ENCODE measurements at places on chromosomes 1 and 21. TPM values are rescaled to one million over a fixed set of nuclear protein-coding genes. Genes with fewer than 3 reads are reported as not detected.
A peak's percentile ranks its signal among the peaks of the same experiment; 100 is the strongest.

The TGFB2 gene
- 36.2 TPM for total RNA-seq

The TTC22 gene
- not detected for total RNA-seq

The OLIG2 gene
- not detected for total RNA-seq

The KRTAP10-4 gene
- total RNA-seq, result not detected

- DNase-seq, result no peak
Observed at GRCh38 chr1:45477646-45478045, 13.3 kb downstream of the TESK2 start.

DNA sequence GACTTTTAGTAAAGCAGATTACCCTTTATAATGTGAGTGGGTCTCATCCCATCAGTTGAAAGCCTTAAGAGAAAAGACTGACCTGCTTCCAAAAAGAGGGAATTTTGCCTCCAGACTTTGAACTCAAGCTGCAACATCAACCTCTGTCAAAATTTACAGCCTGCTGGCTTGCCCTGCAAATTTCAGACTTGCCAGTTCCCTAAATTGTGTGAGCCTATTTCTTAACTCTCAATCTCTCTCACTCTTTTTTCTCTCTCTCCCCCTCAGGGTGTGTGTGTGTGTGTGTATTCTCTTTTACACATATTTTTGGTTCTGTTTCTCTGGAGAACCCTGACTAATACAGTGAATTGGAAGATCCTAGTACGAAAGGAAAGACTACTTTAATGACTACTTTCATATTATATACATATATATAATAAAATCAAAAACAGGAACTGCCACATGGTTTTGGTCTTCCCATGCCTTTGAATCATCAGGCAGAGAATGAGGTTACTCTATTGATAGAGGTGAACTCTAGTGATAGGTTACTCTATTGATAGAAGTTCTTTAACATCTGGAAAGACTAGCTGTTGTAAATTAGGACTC is 6.4 kb downstream of the OR2C3 start:
- no peak for DNase-seq

DNA sequence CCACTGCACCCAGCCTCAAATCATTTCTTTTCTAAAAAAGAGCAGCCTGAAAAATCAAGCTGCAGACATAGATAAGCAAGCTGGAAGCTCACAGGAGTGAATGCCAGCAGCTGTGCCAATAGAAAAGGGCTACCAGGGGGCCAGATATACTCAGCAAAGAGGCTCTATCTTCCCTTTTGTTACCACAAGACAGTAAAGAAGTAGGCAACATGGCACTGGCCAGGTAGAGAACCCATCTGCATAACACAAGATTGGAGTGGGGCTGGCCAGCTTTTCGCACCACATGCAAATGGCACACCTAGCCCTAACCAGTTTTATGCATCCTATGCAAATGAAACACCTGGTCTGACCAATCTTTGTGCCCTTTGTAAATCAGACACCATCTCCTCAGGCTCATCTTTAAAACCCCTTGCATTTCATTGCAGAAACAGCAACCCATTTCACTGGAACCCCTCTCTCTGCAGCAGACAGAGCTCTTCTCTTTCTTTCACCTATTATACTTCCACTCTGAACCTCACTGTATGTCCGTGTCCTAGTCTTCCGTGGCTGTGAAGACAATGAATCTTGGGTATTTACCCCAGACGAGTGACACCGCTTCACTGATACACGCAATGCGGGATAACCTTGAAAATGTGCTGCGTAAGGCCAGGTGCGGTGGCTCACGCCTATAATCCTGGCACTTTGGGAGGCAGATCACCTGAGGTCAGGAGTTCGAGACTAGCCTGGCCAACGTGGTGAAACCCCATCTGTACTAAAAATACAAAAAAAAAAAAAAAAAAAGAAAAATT is 15.1 kb downstream of the CASP9 start:
- DNase-seq, result no peak

GRCh38 chr1:35594005-35594760 is 21.1 kb downstream of the TFAP2E start:
- DNase-seq, result no peak

DNA sequence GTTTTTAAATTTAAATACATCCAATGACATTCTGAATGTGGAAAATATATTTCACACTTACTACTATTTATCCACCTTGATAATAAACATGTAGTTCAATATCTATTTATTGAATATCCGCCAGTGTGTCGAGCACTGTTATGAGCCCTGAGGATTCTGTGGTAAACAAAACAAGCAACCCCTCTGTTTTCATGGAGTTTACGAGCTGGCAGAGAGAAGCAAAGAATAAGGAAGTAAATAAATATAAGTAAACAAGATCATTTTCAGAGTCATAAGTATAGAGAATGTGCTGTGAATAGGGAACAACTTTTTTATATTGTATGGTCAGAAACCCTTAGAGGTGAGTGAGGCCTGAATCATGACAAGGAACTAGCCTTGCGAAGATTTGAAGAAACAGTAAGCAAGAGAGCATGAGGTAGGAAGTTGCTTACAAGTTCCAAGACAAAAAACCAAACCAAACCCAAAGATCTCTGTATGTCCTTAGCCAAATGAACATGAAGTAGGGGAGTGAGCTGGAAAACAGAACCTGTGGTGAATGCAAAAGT is 6.4 kb upstream of the SERBP1 start:
- no peak for DNase-seq

DNA sequence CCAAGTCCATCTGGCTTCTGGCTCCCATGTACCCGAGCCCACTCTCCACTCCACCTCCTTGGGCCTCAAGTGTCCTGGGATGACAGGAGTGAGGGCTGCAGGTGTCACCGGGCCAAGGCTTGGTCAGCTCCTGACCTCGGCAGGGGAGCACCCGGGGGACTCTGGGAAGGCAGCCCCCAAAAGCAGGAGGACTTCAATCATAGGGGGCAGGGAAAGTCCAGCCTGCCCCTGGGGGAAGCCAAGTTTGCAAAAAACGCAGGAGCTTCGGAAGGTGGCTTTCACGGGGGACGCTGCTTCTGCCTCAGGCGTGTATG is 56.8 kb downstream of the KCNAB2 start:
- no peak for DNase-seq

DNA sequence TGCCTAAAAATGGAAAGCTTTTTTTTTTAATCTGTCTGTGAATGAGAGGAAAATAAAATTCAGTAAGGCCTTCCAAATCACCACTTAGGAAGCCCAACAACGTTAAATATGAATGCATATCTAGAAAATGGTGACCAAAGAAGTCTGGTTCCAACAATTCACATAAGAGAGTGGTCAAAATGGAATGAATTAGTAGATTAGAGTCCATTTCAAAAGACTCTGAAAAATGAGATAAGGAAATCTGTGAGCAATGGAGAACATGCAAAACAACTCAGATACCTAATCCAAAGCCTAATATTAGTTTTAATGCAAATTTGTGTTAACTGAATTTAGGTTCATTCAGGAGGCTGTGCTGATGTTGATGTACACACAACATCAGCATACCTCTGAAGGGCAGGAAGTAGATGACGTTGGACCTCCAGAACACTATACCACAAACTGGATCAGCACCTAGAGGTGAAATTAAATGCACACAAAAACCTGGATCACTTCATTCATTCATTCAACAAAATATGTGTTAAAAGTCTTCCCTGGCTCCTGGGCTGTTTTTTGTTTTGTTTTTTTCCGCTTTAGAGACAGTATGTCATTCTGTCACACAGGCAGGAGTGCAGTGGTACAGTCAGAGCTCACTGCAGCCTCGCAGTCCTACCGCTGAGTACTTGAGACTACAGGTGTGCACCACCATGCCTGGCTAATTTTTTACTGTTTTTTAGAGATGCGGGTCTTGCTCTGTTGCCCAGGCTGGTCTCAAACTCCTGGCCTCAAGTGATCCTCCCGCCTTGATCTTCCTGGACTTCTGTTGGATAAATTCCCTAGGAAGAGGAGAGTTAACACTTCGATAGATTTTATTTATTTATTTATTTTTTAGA is 4.9 kb upstream of the BRWD1 start:
- no peak for DNase-seq

DNA sequence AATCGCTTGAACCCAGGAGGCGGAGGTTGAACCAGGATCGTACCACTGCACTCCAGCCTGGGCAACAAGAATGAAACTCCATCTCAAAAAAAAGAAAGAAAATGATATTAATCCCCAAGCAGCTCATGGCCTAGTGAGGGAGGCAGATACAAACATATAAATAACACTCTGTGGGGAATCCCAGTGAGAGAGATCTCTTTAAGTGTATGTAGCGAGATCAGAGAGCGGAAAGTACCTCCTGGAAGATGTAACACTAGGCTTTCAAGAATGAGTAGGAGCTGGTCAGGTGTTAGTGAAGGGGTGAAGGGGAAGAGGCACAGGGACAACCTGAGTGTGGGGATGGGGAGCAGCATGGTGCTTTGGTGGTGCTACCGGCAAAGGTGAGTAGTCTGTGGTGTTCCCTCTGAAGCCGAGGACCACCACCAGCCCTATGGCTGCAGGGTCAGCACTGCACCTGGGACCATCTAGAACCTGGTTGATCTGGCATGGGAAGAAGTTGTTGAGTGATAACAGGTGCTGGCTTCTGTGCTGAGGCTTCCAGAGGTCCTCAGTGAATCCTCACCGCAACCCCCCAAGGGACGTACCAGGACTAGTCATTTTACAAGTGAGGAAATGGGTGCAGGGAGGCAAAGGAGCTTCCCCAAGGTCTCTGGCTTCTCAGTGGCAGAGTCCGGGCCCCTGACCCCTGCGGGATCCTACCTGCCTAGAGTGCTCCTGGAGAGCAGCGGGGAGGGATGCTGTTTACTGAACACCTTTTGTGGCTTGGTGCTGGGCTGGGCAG is 367.6 kb upstream of the VAMP3 start:
- no peak for DNase-seq

DNA sequence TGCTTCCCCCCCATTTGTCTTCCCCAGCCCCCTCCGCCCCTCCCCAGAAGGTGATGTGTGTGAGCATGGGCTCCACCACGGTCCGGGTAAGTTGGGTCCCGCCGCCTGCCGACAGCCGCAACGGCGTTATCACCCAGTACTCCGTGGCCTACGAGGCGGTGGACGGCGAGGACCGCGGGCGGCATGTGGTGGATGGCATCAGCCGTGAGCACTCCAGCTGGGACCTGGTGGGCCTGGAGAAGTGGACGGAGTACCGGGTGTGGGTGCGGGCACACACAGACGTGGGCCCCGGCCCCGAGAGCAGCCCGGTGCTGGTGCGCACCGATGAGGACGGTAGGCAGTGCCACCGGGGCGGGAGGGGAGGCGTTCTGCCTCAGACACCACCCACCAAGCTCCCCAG is 52.2 kb upstream of the KDM4A start:
- DNase-seq, result no peak

- no peak for DNase-seq
Observed at GRCh38 chr1:168300626-168301025, 19.9 kb downstream of the TBX19 start.

DNA sequence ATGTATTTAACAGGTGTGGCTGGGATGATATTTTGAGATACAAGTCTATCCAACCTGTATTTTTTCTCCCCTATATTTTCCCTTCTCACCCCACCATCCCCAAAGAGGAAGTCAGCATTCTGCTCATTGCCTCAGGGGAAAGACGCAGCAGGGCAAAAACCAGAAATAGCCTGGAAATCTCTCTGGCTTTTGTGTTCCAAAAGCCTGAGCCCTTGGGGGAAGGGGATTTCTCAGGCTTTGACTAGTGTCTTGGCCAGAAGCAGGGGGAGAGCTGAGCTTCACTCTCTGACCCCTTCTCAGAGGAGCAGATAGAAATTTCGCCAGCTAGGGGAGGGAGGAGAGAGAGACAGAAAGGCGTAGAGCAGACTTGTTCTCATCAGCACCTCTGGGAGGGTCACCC is 244.7 kb downstream of the RRAGC start:
- no peak for DNase-seq

GRCh38 chr1:240539769-240540414 is 72.1 kb downstream of the GREM2 start:
- DNase-seq, result no peak

GRCh38 chr21:29145354-29145782 is 14.9 kb downstream of the MAP3K7CL start:
- peak; percentile 90 for DNase-seq

DNA sequence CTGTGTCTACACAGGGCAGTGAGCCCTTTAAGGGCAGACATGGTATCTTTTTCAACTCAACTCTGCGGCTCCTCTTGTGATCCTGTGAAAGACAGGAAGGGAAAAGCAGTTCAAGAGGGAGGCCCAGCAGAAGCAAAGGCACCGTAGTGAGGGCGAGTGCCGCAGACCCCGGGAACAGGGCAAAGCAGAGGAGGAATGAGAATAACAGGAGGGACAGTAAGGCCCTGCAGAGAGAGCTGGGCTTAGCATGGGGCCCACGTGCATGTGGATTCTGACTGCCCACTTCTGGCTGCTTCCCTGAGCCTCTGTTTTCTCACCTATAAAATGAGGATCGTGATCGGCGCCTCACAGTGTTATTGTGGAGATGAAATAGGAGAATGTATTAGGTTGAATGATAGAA is 409.3 kb downstream of the PTPRU start:
- DNase-seq, result no peak

DNA sequence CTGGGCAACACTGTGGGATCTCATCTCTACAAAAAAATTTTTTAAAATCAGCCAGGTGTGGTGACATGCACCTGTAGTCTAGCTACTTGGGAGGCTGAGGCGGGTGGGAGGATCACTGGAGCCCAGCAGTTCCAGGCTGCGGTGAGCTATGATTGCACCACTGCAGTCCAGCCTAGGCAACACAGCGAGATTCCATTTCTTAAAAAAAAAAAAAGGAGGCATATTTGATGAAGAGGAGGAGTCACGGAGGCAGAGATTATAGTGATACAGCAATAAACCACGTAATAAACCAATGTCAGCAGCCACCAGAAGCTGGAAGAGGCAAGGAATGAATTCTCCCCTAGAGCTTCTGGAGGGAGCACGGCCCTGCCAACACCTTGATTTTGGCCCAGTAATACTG is 4.0 kb downstream of the LIX1L start:
- DNase-seq, result no peak

- DNase-seq, result peak; percentile 65
Observed at GRCh38 chr1:156748670-156749418, 2.6 kb downstream of the HDGF start.

DNA sequence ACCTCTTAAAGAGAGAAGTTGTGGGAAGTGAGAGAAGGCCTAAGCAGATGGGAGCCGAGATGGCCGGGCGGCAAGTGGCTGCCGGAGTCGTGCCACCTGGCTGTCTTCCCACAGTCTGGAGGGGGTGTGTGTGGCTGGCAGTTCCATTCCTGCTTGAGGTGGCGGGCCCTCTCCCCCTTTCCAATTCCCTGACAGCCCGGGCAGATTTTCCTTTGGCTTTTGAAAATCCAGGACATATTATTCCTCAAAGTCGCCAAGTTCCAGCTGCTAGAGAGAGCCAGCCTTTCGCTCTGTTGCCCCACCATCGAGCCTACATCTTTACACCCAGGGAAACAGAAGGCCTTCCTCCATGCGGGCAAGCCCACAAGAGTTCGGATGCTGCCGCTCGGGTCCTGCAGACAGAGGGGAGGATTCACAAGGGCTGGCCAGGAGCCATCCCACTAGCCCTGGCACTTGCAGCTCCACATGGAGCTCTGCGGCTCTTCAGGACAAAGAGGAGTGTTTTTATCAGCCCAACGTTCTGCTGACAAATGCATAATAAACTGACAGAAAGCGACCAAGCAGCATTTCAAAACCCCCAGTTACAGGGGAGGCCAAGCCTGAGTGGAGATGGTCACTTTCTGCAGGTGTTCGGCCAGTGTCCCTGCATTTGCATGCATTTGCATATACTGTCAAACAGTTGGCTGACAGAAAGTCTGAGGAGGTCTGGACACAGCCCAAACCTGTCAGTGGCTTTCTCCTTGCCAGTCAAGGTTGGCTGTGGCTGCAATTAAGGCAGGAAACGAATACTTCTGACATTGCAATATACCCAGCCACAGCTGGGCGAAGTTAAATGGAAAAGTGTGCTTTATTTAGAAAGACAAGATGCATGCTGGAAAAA is 45.9 kb downstream of the OLIG1 start:
- no peak for DNase-seq

GRCh38 chr1:59266180-59266926 is 30.5 kb upstream of the FGGY start:
- DNase-seq, result no peak

Measured in dermis blood vessel endothelial cell (primary cell).